ENCODE measurements at places on chromosomes 13 and 19.

DNA sequence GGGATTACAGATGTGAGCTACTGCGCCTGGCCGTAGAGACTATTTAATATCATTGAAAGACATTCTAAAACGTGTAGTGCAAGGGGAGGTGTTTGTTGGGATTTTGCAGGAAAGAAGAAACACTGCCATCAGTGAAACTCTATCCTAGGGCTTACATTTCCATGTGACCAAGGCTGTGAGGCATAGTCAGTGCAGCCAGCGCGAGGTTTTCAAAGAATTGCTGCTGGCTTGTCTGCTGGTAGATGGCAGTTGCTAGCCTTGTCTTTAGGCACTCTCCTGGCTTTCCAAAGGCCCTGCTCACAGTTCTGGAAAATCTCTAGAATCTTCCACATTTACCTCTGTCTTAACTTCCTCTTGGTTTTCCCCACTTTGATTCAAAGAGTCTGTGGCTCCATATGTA, 77.5 kb downstream of the GPC6 start:
- DNase-seq, result no peak

DNA sequence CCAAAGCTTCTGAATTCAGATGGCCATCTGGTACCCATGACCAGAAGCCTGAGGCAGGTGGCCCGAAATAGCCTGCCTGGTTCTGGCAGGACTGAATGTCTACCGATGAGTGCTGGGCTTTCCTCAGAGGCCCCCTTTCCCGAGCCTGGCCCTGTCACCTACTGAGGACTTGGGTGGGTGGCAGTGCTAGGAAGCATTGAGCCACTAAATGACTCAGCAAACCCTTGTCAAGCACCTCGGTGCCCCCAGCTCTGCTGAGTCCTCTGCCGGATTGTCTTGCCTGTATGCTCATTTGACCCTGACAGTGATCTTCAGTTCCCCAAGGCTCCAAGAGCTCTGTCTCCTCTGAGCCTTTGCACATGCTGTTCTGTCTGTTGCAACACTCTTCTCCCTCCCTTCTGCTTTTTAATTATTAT, 17.9 kb downstream of the PPP1R37 start:
- DNase-seq, result peak; percentile 47

DNA sequence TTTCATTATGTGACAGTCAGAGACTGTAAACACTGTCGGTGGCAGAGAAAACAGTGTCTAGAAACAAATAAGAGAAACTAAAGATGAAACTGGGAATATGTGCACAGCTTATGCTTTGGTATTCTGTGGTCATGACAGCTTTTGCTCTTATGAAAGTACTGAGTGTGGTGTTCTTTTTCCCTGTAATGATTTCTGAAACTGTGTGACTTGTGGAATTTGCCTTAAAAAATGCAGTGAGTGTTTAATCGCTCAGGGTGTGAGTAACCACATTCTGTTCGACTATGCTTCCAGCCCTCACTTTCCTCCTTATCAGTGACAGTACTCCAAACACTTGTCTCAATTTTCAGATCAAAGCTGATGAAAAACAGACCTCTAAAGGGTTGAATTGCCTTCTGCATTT, 66.9 kb upstream of the DIAPH3 start:
- DNase-seq, result no peak

DNA sequence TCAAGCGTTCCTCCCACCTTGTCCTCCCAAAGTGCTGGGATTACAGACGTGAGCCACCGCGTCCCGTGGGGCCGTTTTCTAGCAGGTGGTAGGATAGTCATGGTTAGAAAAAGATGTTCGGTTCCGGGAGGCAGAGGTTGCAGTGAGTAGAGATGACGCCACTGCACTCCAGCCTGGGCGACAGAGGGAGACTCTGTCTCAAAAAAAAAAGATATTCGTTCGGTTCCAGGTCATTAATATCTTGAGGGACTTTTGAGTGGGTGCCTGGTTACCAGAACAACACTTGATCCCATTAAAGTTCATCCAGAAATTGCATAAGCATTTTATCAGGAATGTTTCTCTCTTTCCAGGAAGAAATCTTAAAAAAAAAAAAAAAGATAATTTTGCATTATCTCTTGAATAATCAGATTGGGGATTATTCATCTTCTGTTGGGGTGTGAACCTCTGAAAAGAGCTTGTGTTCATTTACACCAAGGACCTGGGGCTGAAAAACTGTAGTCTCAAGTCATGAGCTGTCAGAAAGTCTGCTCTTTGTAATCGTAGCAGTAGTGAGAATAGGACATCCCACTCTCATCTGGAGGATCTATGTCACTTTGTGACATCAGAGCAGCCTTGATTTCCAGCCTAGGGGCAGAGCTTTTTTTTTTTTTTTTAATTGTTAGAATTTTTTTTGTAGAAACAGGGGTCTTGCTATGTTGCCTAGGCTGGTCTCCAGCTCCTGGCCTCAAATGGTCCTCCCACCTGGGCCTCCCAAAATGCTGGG, 1.0 kb upstream of the ETHE1 start:
- peak; percentile 44 for DNase-seq

- DNase-seq, result no peak
These were observed 1575.1 kb upstream of the SLC10A2 start for GRCh38 chr13:104641309-104641708.

DNA sequence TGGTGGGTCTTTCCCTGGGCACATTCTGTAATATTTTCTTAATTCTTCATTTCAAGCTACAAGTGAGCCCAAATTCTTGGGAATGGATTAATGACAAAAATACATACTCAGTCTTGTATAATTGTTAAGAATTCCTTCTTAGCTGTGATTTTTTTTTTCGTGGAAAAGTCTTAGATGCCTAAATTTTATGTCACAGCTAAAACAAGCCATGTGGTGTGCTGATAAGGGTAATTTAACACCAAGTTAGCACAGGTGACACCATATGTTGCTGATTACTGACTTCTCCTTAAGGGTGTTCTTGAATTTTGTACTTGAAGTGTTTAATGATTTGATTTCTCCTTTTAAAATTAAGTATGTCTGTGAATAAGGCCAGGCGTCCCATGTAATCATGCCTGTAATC, 29.3 kb downstream of the WDFY2 start:
- no peak for DNase-seq

GRCh38 chr19:3073931-3074595, 11.8 kb upstream of the TLE5 start:
- DNase-seq, result no peak

DNA sequence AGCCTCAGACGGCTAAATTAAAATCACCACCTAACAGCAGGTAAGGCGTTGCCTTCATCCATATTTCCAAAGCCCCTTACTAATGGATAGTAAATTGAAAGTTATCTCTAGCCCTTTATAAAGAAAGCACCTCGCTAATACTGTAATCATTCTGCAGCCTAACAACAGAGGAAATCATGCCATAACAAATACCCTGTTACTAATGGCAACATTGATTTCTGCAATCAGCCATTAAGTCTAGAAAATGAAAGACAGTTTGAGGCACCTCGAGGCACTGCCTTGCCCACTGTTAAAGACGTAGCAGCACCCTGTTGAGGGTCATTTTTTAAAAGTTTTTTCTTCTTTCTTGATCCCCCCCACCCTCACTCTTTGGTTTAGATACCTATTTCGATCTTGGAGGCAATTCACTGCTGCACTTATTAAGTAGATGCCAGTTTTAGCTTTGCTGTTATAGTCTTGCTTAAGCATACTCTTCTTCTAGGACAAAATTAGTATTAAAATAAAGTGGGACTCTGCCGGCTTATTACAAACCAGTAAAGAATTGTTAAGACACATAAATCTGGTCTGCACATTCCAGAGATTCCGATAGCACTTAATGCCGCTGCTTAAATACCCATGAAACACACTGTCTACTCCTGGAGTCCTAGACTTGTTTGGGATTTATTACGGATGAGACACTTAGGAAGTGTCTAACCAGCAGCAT, 74.8 kb downstream of the ZNF536 start:
- no peak for DNase-seq

GRCh38 chr13:97243915-97244781, 22.0 kb downstream of the MBNL2 start:
- DNase-seq, result no peak

- DNase-seq, result no peak
These were observed 56.5 kb downstream of the ARHGEF7 start for GRCh38 chr13:111171629-111172028.

DNA sequence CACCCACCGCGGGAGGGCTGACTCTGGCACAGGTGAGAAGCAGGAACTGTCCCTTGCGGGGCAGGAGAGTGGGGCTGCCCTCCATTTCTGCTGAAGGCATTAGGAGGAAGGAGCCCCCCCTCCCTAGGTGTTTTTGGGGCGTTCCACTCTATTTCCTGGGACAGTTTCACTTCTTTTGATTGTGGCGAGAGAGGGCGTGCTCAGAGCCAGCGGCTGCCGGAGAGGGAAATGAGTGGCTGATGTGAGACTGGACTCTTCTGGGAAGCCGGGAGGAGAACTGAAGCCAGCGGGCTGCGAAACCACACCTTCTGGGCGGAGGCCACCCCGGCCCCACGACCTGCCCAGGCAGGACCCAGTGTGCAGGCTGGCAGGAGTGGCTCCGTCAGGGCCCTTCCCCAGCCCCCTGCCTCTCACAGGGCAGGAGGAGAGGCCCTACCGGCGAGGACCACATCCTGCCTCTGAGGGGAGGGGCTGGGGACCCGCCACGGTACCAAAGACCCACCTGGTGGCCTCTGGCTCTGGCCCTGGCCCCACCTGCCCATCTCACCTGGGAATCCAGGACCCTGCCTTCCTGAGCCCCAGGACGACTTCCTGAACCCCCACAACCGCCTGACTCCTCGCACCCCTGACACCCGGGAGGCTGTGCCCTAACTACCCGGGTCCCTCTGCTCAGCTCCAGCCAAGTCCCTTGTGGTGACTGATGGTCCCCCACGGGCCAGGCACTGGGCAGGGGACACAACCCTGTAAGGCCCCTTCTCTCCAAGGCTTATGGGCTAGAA, 25.9 kb downstream of the MPND start:
- DNase-seq, result peak; percentile 86

DNA sequence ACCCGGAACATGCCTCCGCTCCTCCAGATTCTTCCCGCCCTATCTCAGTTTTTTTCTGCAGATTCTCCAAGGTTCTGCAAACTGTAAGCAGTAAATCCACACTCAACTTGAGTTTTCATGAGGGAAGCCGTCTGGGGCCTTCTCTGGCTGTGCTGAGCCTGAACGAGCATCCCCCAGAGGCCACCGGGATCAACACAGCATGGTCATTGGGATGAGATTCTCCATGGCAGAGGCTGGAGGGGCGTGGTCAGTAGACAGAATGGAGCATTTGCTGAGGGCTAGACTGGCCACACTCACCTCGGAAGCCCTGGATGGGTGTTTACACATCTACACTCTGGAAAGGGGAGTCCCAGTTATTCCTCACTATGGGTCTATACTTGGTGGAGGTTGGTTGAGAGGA, 2.3 kb upstream of the LILRA4 start:
- no peak for DNase-seq

DNA sequence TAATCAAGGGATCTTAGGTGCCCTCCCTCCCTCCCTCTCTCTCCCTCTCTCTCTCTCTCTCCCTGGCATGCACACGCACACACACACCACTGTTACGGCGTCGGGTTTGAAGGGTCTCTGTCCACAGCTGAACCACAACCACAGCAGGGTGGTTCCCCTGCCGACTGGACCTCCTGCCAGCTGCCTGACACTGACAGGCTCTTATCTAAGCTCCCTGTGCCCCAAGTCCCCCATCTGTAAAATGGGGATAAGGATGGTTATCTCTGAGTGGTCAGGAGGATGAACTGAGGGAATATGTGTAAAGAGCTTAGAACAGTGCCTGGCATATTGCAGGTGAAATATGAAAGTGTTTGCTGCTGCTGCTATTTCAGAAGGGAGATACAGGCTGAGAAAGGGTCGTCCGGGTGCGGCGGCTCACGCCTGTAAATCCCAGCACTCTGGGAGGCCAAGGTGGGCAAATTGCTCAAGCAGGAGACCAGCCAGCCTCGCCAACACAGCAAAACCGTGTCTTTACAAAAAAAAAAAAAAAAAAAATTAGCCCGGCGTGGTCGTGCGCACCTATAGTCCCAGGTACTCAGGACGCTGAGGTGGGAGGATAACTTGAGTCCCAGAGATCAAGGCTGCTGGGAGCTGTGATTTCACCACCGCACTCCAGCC, 852 bp upstream of the SHISA7 start:
- DNase-seq, result no peak

- DNase-seq, result no peak
These were observed 92.6 kb downstream of the SIPA1L3 start for GRCh38 chr19:37999309-38000213.

DNA sequence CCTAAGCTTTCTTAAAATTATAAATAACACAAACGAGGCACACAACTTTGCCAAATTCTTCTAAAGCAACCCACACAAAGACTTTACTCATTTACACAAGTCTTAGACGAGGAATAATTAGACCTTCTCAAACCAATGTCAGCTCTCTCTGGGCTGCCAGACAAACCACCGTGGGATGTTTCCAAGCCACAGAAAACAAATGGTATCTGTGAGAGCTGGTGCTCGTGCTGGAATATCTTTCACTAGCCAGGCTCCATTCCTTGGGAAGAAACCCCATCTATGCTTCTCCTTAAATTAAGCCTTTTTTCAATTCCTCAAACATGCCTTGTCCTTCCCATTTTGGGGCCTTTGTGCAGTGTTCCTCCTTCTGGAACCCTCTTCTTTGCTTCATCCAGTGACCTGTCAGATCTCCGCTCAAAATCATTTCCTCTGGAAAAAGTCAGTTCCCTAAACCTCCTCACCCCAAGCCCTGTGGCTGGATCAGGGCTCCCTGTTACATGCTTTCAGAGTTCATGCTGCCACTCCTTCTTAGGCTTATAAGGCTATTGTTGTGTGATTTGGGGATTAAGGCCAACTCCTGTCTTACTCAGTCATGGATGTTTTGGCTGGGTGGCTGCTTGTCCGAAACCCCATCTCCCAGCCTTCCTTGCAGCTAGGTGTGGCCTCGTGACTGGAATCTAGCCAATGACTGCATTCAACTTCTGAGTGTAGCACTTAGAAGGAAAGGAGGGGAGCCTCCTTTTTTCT, 64.2 kb upstream of the GTF2F2 start:
- DNase-seq, result peak; percentile 44

GRCh38 chr19:35430409-35431144, 17.5 kb upstream of the FFAR2 start:
- DNase-seq, result peak; percentile 83
